AG04449 (cell line): ENCODE measurements at places on chromosomes 6 and 20.

DNA sequence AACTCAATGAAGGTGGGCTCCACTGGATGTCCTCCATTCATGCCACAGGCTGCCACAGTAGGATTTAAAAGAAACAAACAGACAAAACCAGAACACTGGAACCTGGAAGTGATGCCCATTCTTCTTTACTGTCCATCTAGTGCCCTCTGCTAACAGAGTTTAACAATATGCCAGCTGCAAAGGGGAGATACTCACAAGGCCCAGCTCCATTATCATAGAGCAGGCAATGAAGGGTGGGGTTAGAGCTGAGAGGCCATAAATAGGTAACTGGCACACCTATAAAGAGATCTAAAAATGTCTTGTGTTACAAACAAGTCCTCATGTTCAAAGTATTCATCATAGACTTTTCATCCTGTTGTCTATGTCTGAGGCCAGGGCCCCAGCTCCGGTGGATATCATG lies 75.6 kb downstream of the SOD2 start:
- DNase-seq = no peak

DNA sequence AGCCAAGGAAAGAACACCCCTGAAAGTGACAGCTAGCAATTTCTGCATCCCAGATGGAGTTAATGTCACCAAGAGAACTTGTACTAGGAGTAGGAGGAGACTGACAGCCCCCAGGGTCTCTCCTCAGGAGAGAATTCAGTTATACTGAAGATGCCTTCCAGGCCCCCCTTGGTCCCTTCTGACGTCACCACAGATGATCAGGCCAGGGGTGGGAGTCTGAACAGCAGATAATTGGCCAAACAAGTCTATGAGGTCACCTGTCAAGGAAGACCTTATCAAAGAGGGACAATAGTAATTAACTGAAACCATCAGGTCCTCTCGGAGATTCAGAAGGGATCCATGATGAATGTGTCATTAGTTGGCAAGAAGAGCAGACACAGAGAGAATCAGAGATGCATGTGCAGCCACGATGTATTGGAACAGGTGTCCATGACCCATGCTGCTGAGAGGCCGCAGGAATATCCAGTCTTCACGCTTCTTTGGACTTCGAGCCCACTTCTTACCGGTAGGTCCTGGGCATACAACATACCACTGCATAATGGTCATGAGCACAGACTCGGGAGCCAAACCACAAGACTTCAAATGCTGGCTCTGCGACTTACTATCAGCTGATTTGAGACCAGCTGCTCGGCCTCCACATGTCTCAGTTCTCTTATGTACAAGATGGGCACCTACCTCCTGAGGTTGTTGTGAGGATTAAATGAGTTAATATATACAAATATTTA lies 10.2 kb downstream of the TRIM10 start:
- no peak for DNase-seq

DNA sequence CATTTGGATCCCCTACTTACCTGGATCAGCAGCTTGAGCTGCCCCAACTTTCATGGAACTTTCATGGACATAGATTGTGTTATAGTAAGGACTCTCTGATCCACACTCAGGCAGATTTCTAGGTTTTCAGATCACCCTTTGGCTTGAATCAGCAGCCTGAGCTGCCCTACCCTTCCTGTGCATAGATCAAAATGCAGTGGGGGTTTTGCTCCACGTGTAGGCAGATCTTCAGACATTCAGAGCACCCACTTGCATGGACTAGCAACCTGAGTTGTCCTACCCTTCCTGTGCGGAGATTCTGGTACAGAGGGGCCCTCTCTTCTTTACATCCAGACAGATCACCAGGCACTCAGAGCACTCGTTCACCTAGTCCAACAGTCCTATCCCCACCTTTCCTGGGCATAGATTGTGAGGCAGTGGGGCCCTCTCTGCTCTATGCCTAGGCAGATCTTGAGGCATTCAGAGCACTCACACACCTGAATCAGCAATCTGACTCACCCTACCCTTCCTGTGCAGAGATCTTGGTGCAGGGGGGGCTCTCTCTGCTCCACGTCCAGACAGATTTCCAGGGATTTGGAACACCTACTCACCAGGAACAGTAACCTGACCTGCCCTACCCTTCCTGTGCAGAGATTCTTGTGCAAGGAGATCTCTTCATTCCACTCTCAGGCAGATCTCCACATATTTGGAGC lies 705.2 kb upstream of the NRSN1 start:
- no peak for DNase-seq

- DNase-seq = no peak
Measured at GRCh38 chr6:8219352-8219943, 117.1 kb upstream of the EEF1E1 start.

GRCh38 chr20:2616634-2617033 lies 35.8 kb upstream of the NOP56 start:
- DNase-seq = no peak

- no peak for DNase-seq
Measured at GRCh38 chr6:162032620-162033019, 694.9 kb downstream of the PRKN start.

DNA sequence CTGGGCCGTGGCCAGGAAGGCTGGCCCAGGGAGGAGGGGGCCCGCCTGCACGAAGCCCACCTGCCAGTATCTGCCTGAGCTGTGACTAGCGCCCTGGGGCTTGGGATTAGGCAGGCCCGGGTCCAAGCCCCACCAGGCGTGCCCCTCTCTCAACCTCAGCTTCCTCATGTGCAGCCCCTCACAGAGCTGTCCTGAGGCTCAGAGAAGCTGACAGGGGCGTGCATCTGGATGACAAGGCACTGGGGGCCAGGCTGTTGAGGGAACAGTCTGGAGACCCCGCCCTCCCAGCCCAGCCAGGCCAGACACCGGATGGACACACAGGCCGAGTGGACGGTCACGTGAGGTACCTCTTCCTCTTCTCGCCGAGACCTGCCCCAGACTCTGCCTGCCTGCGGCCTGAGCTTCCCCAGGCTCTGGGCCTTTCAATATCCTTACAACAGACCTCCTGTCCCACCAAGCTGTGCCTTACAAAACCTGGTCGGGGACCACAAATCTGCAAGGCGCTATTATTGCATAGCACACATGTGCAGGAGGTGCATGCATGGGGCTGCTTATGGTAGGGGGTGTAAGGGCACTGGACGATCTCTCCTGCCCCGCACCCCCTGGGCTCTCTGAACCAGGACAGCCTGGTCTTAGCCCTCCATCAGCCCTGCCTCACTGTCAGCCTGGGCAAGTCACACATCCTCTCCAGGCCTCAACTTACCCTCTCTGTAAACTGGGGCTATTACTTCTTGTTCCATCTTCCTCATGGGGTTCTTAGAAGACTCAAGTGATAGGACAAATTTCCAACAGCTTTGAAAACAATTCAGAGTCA lies 20.0 kb downstream of the NOL4L start:
- no peak for DNase-seq

GRCh38 chr6:17859846-17860245 lies 127.6 kb downstream of the KIF13A start:
- no peak for DNase-seq

DNA sequence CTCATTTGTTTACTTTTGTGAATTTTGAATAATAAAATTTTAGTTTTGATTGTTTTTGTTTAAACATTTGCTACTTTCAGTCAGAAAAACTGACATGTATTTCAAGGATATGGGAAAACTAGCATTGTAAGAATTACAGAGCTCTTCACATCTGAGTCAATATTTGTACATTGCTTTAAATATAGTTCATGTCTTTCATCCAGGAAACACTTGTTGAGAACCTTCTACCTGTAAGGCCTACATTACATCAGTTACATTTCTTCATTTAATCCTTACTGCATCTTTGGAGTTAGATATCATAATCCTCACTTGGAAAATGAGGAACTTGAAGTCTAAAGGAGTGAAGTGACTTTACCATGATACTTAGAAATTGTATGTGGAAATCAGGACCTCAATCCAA lies 242.9 kb downstream of the KCNQ5 start:
- no peak for DNase-seq

GRCh38 chr6:138291036-138291848 lies 73.0 kb upstream of the PBOV1 start:
- no peak for DNase-seq

- DNase-seq = no peak
Measured at GRCh38 chr6:160007611-160008010, 38.7 kb downstream of the IGF2R start.

DNA sequence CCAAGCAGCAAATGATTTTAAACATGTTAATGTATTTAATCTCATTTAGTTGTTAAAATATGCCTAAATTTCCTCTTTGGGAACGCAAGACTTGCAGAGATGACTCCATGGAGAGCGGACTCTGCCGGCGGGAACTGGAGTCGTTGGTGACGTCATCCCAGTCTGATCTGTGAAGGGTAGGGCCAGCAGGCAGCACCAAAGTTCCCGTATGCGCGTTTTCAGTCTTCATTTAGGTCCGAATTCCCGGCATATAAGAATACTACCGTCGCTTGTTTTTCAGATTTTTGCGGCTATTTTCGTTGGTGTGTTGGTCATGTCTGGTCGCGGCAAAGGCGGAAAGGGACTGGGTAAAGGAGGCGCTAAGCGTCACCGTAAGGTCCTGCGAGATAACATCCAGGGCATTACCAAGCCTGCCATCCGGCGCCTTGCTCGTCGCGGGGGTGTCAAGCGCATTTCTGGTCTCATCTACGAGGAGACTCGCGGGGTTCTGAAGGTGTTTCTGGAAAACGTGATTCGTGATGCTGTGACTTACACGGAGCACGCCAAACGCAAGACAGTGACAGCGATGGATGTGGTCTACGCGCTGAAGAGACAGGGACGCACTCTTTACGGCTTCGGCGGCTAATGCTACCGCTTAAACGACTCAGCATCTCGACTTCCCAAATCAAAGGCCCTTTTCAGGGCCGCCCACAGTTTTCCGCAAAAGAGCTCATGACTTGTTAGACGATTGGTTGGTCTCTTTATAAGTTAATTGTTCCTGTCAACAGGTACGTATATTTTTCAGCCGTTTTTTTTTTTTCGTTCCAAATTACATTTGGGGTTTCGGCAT lies 117.3 kb downstream of the HFE start:
- DNase-seq = no peak

GRCh38 chr6:158357570-158358216 lies 45.4 kb downstream of the TULP4 start:
- DNase-seq = no peak

DNA sequence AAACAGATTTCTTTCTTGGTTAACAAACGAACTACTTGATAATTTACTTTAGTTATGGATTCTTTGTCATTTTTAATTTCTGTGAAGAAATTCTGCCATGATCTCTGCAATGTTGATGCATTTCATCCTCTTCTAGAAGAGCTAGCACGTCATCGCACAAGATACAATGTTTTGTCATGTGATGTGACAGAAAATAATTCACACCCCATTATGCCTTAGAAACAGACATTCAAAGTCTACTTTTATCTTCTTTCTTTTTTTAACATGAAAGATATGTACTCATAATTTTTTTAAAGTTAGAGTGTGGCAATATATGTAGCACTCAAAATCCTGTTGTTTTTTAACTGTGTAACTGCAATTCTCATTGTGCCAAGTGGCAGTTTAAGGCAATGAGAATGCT lies 39.6 kb upstream of the NELFCD start:
- no peak for DNase-seq

GRCh38 chr20:41411391-41411847 lies 44.8 kb upstream of the EMILIN3 start:
- DNase-seq = no peak

DNA sequence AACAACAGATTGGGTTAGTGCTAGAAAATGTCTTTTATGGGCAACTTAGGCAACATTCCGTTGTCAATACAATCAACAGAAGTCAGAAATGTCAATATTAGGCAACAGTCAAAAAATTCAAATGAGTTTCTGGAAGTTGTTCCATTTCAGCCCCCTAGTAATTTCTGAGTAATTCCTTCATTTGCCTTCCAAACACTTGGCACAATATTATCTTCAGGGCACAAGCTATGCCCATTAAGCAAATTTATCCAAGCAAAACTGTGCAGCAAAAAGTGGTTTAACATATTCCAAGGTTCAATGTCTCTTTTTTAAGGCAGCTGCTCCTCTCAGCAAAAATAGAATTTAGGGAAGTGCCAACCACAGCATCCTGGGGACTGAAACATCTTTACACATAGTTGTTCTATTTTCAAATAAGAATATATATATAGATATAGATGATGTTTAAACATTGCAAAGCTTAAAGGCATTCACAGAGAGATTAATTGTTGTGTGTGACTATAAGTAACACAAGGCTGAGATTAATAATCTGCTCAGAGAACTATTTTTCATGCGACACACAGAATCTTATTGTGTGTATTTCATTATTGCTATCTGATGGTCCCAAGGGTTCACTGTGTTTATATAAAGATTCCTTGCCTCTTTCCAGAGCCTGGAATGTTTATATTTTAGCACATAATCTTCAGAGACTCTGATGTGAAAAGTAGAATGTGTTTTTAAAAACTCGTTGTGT lies 75.2 kb upstream of the ADTRP start:
- DNase-seq = no peak

DNA sequence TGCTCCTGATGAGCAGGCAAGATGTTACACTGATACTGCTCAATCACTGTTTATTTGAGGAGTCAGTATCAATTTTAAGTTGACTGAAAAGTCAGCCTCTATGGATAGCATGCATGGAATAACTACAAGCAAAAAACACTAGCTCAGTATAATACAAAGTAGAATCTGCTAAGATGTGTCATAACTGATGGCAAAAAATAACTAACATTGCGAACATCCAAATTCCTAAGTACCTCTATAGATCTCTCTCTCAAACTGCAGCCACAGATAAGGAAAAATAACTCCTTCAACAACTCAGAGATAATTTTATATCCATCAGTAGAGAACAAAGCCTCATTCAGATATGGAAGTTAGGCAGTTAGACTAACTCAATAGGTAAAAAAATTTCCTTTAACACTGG lies 16.3 kb downstream of the HDAC2 start:
- no peak for DNase-seq

DNA sequence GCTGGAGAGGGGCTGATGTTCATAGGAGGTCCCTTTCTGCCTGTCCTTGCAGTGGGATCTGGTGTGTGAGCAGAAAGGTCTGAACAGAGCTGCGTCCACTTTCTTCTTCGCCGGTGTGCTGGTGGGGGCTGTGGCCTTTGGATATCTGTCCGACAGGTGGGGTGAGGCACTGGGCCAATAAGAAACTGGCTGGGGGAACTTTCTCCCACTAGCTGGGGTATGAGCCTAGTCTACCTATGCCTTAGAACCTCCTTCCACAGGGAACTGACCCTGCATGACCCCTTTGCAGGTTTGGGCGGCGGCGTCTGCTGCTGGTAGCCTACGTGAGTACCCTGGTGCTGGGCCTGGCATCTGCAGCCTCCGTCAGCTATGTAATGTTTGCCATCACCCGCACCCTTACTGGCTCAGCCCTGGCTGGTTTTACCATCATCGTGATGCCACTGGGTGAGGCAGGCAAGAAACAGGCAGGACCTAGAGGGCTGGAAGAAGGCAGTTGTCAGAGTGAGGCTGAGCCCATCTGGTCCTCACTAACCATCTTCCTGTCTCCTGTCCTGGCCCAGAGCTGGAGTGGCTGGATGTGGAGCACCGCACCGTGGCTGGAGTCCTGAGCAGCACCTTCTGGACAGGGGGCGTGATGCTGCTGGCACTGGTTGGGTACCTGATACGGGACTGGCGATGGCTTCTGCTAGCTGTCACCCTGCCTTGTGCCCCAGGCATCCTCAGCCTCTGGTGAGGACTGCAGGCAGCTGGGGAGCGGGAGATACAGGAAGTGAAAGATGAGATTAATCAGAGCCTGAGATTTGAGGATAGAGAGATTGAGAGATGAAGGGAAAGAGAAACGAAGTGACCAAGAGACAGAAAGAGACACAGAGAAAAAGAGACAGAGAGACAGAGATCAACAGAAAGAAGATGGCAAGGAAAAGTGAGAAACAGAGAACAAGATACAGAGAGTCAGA lies 1.6 kb downstream of the SLC22A7 start:
- no peak for DNase-seq
